Neural progenitor cell (in vitro differentiated cells): ENCODE measurements at places on chromosomes 13 and 19. TPM values are rescaled to one million over a fixed set of nuclear protein-coding genes. Genes with fewer than 3 reads are reported as not detected.

DNA sequence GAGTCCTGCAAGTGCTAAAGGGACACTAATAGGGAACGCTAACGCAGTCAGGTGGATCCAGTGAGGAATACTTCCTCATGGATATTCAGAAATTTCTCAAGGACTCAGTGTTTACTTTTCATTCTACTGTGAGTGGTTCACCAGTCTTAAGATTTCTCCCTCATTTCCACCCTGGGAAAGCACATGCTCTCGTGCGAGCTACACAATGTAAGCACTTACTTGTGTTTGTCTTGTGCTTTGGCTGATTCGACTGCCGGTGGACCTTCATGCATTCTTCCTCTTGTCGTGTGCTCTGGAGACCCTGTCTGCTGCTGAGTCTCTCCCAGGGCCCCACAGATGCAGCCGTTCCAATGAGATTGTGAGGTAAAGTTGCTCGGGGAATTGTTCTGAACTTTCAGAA lies 180.1 kb downstream of the NUFIP1 start:
- DNase-seq: no peak

The FAM216B gene
- total RNA-seq: not detected in 2 replicates

The PRR22 gene
- total RNA-seq: 0.40 TPM in 1 of 2 replicates, not detected in the other

The SLITRK6 gene
- total RNA-seq: 0.59 and 0.75 TPM in 2 replicates

The PCP2 gene
- total RNA-seq: not detected in 2 replicates

DNA sequence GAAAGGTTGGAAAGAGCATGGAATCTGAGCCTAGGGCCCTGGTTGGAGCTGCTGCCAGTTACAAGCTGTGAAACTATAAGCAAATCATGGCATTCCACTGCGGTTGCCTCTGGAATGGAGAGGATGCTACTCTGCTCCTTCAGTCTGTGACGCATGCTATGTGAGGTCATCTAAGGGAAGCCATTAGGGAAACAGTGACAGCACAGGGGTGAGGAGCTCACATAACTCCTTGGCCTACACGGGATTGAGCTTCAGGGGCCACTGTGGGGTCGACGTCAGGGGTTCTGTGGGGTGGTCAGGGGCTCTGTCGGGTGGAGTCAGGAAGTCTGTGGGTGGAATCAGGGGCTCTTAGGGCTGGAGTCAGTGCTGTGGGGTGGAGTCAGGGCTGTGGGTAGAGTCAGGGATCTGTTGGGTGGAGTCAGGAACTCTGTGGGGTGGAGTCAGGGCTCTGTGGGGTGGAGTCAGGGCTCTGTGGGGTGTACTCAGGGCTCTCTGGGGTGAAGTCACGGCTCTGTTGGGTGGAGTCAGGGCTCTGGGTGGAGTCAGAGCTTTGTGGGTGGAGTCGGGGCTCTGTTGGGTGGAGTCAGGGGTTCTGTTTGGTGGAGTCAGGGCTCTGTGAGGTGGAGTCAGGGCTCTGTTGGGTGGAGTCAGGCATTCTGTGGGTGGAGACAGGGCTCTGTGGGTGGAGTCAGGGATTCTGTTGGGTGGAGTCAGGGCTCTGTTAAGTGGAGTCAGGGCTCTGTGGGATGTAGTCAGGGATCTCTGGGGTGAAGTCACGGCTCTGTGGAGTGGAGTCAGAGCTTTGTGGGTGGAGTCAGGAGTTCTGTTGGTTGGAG lies 35.8 kb upstream of the MEDAG start:
- DNase-seq: peak; percentile 11

The URAD gene
- not detected in 2 replicates for total RNA-seq

The MAB21L1 gene
- total RNA-seq: not detected in 2 replicates
